ENCODE measurements at places on chromosomes 1 and 21.

DNA sequence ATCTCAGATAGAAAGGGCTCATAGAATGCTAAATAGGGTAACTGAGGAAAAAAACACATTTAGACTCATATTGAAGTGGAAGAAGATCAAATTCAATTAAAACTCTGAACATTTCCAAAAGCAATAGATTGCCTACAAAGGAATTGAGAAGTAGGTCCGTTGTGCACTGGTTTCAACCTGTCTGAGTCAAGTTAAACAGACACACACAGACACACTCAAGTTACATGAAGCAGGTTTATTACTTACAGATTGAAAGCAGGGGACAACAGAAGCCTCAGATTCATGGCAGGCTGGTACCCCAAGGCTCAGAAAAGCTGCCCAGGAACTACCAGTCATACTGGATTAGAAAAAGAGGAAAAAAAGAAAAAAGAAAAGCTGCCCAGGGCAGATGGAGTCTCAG is 20.7 kb upstream of the S100A2 start:
- no peak for DNase-seq

- DNase-seq = no peak
Measured at GRCh38 chr21:33938381-33938780, 22.8 kb upstream of the ATP5PO start.

GRCh38 chr1:90457985-90458384 is 259.1 kb downstream of the BARHL2 start:
- no peak for DNase-seq

GRCh38 chr1:119603695-119604094 is 44.4 kb downstream of the ZNF697 start:
- no peak for DNase-seq

DNA sequence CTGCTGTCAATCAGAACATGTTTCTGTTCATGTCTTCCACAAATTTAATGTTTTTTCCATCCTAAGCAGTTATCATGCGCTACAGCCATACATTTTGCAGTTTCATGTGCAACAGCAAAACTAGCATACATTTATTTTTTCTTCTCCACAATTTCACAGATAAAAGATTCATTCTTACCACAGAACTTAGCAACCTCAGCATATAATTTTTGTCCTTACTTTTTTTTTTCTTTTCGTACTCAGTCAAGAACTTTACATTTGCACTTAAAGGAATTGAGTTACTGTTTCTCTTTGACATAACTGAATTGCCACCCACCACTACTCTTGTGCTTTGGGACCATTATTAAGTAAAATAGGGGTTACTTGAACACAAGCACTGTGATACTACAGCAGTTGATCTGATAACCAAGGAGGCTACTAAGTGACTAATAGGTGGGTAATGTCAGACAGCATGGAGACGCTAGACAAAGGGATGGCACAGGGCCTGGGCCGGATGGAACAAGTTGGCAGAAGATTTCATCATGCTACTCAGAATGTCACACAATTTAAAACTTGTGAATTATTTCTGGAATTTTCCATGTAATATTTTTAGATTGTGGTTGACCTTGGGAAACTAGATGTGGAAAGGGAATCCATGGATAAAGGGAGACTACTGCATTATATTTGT is 50.2 kb upstream of the LHX8 start:
- DNase-seq = no peak

GRCh38 chr1:63819795-63820194 is 46.0 kb downstream of the ROR1 start:
- DNase-seq = no peak

DNA sequence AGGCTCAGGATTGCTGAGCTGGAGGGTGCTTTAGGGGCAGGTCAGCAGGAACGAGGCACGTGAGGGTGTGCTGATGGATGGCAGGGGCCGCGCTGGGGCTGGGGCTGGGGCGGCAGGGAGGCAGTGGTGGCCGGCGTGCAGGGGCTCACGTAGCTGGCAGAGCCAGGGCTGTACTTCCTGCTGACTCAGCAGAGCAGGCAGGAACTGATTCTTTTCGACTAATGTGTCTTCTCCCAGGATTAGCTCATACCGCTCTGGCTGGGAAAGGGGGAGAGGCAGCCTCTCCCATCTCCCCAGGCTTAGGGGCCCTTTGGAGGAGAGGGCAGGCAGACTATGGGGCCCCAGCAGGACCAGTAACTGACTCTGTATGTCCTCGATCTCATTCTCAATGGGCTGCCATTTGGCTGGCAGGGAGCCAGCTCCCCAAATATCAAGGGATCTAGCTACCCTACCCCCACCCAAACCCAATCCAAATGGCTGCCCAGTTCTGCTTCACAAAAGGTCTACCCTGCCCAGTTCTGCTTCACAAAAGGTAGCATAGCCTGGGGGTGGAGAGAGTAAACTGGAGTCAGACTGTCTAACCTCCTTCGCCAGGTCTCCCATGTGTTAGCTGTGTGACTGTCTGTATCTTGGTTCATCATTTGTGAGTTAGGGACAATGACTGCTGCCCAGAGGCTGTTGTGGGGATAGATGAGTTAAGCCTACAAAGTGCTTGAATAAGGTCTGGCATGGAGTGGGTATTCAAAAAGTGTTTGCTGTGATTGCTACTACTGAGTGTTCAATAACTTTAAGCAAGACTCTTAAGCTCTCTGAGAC is 100.1 kb upstream of the SLC2A1 start:
- no peak for DNase-seq

DNA sequence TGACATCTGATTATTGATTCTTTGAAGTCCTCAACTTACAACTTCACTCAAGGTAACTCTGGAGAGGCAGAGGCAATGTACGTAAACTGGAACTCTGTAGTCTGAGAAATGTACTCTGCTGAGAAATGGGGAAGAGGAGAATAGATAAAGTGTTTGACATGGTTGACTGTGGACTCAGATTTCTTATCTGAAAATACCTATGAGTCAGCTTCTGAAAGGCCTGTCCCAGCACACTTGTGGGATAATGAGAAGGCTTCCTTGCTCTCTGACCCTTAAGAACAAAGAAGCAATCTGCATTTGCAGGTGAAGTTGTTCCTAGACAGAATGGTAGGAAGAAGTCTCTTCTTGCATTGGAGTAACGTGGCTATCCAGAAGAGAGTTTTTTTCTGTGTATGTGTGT is 1573.5 kb downstream of the BRINP3 start:
- DNase-seq = no peak

GRCh38 chr21:35035116-35035515 is 14.0 kb downstream of the RUNX1 start:
- no peak for DNase-seq

- DNase-seq = no peak
Measured at GRCh38 chr1:151547119-151547899, 7.2 kb downstream of the TUFT1 start.

GRCh38 chr1:240598216-240599001 is 13.5 kb downstream of the GREM2 start:
- DNase-seq = no peak

DNA sequence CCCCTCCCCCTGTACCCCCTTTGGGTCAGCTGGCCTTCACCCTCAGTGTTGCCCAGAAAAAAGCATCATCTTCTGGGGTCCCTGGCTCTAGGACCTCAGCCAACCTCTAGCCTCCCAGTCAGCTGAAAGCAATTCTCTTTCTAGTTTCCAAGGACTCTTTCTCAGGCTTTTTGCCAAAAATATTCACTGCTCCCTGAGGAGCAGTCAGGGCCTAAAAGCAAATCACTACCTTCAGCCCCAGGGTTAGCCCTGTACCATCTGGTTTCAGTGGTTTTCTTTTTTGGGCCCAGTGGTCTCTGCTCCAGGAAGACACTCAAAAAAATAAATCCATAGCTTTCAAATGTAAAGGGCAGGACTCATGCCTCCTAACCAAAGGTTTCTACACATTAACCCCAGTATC is 3.1 kb upstream of the LMOD1 start:
- DNase-seq = no peak

- DNase-seq = peak; percentile 37
Measured at GRCh38 chr1:98749152-98749756, 87.7 kb downstream of the SNX7 start.

DNA sequence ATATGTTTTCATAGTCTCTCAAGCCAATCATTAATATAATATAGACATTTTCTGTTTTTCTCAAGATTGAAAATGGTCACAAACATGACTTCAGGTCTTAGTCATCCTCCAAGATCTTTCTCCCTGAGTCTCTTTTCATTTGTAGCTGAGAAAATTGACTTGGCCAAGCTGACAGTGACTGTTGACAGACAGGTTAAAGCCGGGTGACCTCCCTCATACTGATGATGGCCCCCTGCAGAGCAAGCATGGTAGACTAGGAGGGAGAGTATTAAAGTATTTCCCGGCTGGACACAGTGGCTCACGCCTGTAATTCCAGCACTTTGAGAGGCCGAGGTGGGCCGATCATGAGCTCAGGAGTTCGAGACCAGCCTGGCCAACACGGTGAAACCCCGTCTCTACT is 6.8 kb upstream of the KIAA1614 start:
- DNase-seq = no peak

GRCh38 chr1:168923521-168924136 is 182.9 kb upstream of the ATP1B1 start:
- no peak for DNase-seq

DNA sequence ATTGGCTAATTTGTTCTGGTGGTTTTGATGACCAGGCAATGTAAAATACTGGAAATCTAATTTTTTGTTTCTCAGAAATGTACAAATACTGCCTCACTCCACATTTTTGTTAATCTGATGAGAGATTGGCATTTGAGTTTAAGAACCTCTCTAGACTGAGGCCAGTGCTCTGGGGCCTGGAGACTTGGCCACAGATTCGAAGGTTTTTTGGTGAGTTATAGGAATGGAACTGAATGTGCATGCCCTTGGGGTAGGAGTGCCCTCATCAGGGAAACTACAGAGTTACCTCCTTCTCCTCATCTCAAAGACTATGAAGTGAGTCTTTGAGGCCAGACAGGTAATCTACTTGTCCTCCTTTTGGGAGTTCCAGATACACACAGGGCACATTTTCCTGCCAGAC is 347.9 kb downstream of the LTN1 start:
- no peak for DNase-seq

DNA sequence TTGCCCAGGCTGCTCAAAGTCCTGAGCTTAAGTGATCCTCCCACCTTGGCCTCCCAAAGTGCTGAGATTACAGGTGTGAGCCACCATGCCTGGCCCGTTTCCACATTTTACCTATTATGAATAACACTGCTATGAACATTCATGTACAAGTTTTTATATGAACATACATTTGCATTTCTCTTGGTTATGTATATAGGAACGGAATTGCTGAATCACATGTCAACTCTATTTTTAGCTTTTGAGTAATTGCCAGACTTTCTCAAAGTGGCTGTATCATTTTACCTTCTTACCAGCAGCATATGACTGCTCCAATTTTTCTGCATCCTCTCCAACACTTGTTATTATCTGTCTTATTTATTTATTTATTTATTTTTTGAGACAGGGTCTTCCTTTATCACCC is 2.7 kb downstream of the SPATA21 start:
- DNase-seq = no peak

DNA sequence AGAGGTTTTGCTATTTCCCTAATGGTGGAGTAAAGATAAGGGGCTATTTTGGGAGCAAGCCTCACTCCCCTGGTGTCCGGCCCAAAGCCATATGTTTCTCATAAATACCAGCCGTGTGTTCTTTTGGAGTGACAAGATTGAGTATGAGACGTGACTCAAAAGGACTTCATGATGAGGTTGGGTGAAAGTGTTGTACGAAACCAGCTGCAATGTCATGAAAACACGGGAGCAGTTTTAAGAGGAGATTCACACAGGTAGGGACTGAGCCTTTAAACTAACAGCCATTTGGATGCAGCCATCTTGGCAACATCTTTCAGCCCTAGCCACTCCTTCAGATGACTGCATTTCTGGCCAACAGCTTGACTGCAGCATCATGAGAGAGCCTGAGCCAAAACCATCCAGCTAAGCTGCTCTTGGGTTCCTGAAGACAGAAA is 532.3 kb upstream of the USP24 start:
- no peak for DNase-seq

DNA sequence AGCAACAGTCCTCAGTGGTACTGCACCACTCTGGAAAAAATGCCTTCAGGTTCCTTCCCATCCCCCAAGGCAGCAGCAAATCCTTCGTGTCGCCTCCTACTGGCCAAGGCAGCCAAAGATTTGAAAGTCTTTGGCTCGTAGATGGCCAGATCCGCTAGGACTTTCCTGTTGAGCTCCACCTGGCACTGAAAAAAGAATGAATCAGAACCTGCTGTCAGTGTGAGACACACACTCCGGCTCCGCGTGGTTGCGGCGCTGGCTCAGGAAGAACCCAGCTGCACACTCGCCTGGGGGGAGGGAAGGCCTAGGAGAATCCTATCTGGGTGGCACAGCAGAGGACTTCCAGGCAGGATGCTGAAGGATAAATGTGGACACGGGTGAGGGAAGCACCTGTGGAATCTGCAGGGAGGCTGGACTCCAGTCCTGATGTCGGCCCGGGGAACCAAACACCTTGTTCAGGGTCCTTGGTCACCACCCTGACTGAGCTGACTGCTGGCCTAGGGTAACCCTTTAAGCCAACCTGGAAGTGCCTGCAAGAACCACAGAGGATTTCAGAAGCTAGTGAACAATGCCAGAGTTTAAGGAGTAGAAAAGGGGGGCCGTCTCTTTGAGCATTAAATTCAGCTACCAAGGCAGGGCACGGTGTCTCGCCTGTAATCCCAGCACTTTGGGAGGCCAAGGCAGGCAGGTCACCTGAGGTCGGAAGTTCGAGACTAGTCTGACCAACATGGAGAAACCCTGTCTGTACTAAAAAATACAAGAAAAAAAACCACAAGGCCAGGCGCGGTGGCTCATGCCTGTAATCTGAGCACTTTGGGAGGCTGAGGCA is 3.2 kb upstream of the CCNL2 start:
- no peak for DNase-seq

DNA sequence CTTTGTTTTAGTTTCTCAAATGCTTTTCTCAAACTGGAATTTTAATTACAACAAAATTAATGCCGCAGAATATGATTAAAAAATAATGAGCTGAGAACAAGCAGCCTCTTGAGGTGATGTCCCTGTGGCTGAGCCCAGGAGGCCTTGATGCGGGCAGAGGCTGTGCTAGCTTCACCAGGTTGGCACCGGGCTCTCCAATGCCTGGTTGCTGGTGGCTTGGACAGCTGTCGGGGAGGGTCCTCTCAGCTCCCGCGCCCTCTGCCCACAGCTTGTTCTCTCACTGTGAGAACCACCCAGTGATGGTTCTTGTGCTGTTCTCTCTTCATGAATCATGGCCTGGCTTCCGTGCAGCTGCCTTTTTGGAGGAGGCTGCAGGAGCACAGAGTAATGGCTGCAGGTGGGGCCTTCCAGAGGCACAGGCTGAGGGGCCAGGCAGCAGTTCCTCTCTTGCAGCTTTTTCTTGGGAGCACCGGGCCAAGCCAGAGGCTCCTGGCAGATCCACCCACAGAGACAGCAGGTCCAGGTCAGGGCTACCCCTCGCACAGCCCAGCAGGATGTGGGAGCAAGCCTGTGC is 156.3 kb downstream of the PCBP3 start:
- DNase-seq = no peak

DNA sequence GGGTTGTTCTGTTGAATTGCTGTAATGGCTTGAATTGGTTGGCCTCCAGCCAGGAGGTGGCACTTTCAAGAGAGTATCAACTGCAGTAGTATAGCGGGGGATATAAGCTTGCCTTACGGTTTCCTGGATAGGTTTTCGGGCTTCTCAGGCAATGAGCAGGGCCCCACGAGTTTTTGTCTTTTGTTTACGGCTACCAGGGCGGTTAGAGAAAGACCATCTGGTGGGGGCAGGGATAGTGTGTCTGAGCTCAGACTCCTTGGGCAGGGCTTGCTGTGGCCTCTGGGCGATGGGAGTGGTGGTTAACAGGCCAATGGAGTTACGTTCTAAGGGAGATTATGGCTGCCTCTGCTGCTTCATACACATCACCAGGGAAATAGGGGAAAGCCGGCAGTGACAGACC is 62.8 kb downstream of the DTL start:
- DNase-seq = no peak

GRCh38 chr1:87993051-87993450 is 664.4 kb downstream of the LMO4 start:
- no peak for DNase-seq

- DNase-seq = no peak
Measured at GRCh38 chr1:31111290-31111951, 45.9 kb upstream of the PUM1 start.

All from NCI-H1105 (cell line).